ENCODE measurements at places on chromosomes 1 and 21. TPM values are rescaled to one million over a fixed set of nuclear protein-coding genes. Genes with fewer than 3 reads are reported as not detected.
A peak's percentile ranks its signal among the peaks of the same experiment; 100 is the strongest.

The ARMH1 gene
- 0.63 TPM for total RNA-seq

The PRDM16 gene
- total RNA-seq = 0.43 TPM

The JUN gene
- 13.5 TPM for total RNA-seq

The SCCPDH gene
- 17.0 TPM for total RNA-seq

The SLAMF6 gene
- not detected for total RNA-seq

DNA sequence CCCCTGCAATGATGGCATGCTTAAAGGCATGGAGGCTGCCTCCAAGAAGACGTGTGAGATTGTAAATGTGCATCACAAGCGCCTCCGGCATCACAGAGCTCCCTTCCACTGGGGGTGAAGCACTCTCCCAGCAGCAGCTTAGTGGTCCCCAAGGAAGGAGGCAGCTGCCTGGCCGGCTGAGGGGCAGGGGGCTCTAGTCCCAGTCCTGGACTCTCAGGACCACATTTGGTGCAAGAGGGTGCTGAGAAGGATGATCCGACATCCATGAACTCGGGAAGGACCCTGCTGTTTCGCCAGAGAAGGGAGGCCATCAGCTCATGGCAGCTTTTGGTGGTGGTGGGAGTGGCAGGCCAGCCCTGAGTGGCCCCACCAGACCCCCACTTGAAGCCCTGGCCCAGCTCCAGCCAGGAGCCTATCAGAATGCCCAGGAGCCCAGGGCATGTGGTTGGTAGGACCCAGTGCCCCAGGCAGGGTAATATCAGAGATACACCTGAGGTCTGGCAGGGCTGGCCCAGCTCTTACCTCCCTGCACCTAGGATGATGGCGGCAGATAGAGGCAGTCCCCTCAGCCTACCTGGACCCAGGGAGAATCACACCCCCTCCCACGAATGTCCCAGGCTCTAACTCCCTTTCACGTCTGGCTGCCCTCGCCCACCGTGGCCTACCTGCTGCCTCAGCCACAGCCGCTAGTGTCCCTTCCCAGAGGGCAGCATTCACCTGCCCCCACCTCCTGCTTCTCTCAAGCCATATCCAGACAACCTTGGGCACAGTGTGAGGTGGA, 2.4 kb upstream of the WNT9A start:
- H3K4me3 ChIP-seq = no peak overlapping the region
- H3K27me3 ChIP-seq = peaks cover 17% of the 10 kb centered on the region
- DNase-seq = no peak
- H3K36me3 ChIP-seq = no peaks in the 10 kb centered on the region
- no peaks in the 10 kb centered on the region for H3K4me1 ChIP-seq
- H3K27ac ChIP-seq = no peak overlapping the region

- no peak for DNase-seq
- H3K4me3 ChIP-seq = no peak overlapping the region
- H3K36me3 ChIP-seq = no peaks in the 10 kb centered on the region
- H3K4me1 ChIP-seq = peaks cover 6% of the 10 kb centered on the region
- peaks cover 4% of the 10 kb centered on the region for H3K27me3 ChIP-seq
Observed at GRCh38 chr1:145877923-145878486, 7.7 kb downstream of the ANKRD35 start.

DNA sequence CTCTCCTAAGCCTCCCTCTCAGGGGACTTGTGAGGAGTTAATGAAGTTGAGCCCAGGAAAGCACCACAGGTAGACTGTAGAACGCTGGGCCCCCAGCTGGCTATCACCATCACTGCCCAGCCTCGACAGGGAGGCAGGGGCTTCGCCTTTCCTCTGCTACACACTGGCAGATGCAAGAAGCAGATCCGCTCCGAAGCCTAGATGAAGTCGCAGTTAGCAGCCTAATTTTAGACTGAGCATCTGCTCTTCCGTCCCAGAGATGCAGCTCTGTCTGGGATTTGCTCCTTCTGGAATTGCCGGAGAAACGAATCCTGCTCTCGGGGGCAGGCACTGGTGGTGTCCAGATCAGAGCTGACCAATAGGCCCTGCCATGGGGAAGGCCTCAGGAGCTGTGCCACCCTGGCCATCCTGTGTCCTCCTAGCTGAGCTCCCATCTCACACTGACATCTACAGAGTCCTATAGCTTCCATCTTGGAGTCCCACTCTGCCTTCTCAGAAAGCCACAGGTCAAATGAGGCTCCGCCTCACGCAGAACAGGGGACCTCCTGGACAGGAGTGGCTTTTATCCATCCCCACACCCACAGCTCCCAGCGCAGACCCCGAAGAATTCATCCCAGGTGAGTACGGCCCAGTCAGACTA, 186.8 kb upstream of the EDN2 start:
- H3K4me3 ChIP-seq = no peak overlapping the region
- DNase-seq = no peak
- no peak overlapping the region for H3K27ac ChIP-seq
- H3K36me3 ChIP-seq = no peaks in the 10 kb centered on the region
- no peaks in the 10 kb centered on the region for H3K4me1 ChIP-seq
- H3K27me3 ChIP-seq = no peaks in the 10 kb centered on the region

DNA sequence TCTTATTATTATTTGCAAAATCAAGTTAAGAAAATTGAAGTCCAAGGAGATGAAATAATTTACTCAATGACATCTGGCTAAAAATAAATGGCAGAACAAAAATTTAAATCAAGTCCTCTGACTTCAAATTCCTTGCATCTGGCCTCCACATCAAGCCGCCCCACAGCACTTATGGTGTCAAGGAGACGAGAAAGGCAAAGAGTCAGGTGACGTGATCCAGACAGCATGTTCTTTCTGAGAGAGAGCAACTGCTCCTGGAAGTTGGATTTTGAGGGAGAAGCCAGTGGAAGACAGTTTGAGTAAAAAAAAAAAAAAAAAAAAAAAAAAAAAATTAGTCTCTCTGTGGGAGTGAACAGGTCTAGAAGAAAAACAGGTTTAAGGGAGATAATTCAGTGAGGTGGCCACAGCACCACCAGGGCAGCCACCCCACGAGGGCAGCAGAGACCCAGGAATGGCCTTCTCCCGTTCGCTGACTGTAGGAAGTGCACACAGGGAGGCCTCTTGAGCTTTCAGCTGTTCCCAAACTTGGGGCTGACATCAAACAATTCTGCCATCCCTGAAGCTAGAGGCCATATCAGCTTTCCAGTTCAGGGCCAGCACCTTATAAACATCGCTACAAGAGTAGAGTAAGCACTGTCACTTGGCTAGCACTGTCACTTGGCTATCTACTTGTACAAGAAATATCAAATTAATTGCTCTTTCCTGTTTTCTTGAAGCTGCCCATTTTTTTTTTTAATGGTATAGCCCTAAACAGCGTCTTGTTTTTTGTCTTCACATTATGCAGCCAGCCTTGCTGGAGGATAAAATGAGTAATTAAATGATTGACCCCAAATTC, 7.8 kb downstream of the C1orf162 start:
- no peaks in the 10 kb centered on the region for H3K36me3 ChIP-seq
- no peak overlapping the region for H3K27ac ChIP-seq
- H3K4me1 ChIP-seq = no peaks in the 10 kb centered on the region
- H3K4me3 ChIP-seq = no peak overlapping the region

GRCh38 chr1:23168445-23169194, at the start of gene LUZP1:
TSS of gene LUZP1 (minus strand) at chr1:23168856.
- H3K36me3 ChIP-seq = no peaks in the 10 kb centered on the region
- no peaks in the 10 kb centered on the region for H3K4me1 ChIP-seq
- no peaks in the 10 kb centered on the region for H3K27me3 ChIP-seq
- DNase-seq = peak; percentile 73

DNA sequence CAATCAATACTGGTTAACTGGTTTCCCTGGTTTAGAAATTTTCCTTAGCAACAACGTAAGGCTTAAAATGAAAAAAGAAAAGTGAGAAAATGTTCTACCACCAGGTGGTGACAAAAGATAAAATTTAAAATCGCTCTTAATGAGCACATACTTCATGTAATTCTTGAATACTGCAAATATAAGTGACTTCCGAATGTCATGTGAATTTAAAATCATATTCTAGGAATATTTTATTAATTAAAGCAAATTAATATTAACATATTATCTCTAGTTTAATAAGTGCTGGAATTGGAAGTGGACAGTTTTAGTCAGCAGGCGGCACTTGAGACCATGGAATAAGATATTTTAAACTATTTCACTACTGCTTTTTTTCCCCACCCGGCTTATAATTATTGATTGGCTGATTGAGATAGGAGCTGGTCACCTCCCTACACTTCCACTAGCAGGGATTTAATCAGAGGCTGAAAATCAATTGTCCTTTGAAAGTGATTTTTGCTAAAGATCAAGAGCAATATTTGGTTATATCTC, 5.0 kb upstream of the ADAMTS1 start:
- H3K4me1 ChIP-seq = peaks cover 7% of the 10 kb centered on the region
- DNase-seq = no peak
- no peaks in the 10 kb centered on the region for H3K36me3 ChIP-seq
- H3K4me3 ChIP-seq = no peak overlapping the region

DNA sequence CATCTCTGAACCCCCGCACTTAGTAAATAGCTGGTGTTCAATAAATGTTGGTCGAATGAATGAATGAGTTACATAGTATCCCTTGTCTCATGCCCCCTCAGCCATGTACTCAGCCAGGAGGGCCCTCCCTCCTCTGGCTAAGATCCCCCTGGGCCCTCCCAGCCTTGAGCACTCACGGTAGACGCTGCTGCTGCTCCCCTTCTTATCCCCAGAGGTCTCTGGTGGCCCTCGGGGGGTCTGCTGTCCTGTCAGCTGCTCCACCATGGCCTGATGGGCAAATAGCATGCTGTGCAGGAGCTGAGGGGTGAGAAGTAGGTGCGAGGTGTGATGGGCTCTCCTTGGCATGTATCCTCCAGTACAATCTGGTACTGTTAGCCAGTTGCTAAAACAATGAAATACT, 1.9 kb downstream of the ETV3L start:
- H3K36me3 ChIP-seq = no peaks in the 10 kb centered on the region
- H3K27me3 ChIP-seq = no peaks in the 10 kb centered on the region
- no peak overlapping the region for H3K4me3 ChIP-seq
- H3K4me1 ChIP-seq = peaks cover 4% of the 10 kb centered on the region
- DNase-seq = no peak
- no peak overlapping the region for H3K27ac ChIP-seq

Data from H1 (cell line).